Fibroblast of the aortic adventitia (primary cell): ENCODE measurements at places on chromosomes 3 and 15. TPM values are rescaled to one million over a fixed set of nuclear protein-coding genes. Genes with fewer than 3 reads are reported as not detected.

AADACL2 gene
- total RNA-seq: 0.90 TPM in 1 of 2 replicates, not detected in the other

AMOTL2 gene
- 65.0 and 75.7 TPM in 2 replicates for total RNA-seq

TMC3 gene
- under 0.01 TPM in 1 of 2 replicates, not detected in the other for total RNA-seq

FAM98B gene
- 6.5 and 8.9 TPM in 2 replicates for total RNA-seq

GRK7 gene
- not detected in 2 replicates for total RNA-seq

LRTM1 gene
- total RNA-seq: not detected in 2 replicates

IMPG2 gene
- total RNA-seq: 0.45 and 0.65 TPM in 2 replicates

UCN2 gene
- 0.54 TPM in 1 of 2 replicates, not detected in the other for total RNA-seq

PTH1R gene
- total RNA-seq: 0.16 TPM in 1 of 2 replicates, not detected in the other

CORO2B gene
- total RNA-seq: 8.1 and 23.3 TPM in 2 replicates

WDR93 gene
- total RNA-seq: 0.09 and 0.49 TPM in 2 replicates

EPHB1 gene
- total RNA-seq: 1.2 and 3.0 TPM in 2 replicates

ASB14 gene
- total RNA-seq: under 0.01 TPM in 1 of 2 replicates, not detected in the other

CSTA gene
- 2.5 and 15.2 TPM in 2 replicates for total RNA-seq

ATXN7 gene
- total RNA-seq: 8.6 and 21.0 TPM in 2 replicates

SMAD6 gene
- 17.4 and 27.2 TPM in 2 replicates for total RNA-seq

MYH15 gene
- 0.99 and 1.6 TPM in 2 replicates for total RNA-seq

BSN gene
- 0.08 and 0.27 TPM in 2 replicates for total RNA-seq

TTBK2 gene
- 14.3 and 18.5 TPM in 2 replicates for total RNA-seq

NIPA2 gene
- 74.7 and 75.3 TPM in 2 replicates for total RNA-seq

C15orf39 gene
- total RNA-seq: 3.1 and 8.1 TPM in 2 replicates

GCSAM gene
- not detected in 2 replicates for total RNA-seq

THUMPD3 gene
- total RNA-seq: 31.6 and 48.3 TPM in 2 replicates

PATL2 gene
- 0.72 and 0.82 TPM in 2 replicates for total RNA-seq

PIGX gene
- total RNA-seq: 28.0 and 33.5 TPM in 2 replicates

KLF15 gene
- 1.5 and 3.2 TPM in 2 replicates for total RNA-seq
